Tibial artery (tissue), 4 donors: ENCODE measurements at places on chromosomes 2 and 18.

DNA sequence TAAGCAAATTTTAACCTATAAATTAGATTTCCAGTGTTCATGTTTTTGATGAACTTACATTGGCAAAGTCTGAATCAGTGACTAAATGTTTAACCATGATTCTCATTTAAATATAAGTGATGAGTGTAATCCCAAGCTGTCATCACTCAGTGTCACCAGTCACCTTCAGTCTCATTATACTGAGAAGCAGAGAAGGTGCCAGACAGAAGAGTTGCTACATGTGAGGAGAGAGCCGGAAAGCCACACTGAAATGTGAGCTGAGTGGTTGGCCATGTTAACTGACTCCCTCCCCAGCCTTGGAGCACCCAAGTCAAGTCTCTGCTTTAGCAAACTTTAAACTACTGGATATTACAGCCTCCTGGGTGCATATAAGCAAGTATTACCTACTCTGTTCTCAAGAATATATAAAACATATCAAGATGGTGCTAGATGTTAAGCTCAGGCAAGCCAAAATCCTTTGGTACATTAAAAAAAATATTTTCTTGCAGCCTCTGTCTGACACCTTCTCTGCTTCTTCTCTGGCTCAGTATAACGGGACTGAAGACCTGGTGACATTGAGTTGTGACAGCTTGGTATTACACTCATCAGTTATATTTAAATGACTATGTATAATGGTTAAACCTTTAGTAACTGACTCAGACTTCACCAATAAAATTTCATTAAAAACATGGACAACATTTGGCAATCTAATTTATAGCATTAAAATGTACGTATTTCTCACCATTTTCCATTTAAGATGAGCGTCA is 75.8 kb upstream of the MAP3K20 start:
- no peak for DNase-seq

DNA sequence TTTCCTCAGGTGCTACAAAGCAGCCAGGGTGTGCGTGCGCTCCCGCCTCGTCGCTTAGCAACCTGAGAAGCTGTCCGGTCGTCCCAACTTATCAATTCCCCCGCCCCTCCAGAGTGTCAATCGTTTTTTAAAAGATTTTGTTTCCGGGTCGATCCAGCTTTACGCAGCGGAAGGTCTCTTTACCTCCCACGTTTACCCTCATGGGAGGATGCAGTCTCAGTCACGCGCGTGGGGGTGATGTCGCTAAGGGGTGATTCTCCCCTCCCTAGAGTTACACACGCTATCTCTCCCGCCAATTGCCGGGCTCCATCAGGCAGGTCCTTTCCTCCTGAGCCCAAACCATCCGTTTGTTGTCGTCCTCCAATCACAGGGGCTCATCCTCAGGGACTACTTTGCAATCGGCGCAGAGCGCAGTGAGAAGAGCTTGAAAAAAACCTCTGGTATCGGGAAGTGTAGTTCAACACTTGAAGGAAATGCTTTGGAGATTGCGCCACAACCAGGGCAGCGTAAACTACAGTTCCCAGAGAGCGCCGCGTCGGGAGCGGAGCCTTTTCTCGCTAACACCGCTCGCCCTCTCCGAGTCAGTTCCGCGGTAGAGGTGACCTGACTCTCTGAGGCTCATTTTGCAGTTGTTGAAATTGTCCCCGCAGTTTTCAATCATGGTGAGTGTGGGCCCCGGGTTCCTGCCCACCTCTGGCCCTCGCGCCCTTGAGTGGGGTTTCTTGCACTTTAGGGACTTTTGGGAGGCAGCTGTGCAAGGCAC is at the start of the genes MDH1 and WDPCP:
Gene MDH1 (plus strand): TSS at position 579 of the 763 bp plus-strand sequence. CDS start 81 bp downstream, at position 660.
Gene WDPCP (minus strand): TSS at position 93 of the 763 bp plus-strand sequence. CDS start 206 bp downstream, outside the sequence.
- peak; percentile 98 for DNase-seq

DNA sequence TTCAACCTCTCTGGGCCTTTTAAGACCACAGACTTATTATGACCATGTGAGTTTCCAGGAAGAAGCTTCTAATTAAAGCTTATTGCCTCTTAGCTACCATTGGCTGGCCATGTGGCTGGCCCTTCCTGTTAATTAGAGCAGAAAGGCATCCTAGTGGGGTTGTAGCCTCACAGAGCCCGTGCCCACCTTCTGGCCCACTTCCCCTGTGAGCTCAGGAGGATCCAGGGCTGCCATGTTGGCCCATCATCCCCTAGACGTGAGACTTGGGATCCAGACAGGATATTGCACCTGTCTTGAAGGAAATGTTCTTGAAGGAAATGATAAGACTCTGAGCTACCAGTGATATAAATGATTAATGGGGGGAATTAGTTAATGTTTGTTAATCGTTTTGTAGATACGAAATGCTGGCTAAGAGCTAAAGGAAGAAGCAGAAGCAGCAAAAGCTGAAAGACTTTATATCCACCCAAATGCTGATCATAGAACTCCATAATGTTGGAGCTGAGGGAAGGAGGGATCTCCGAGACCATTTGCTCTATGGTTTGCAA is 255.4 kb downstream of the CLIP4 start:
- DNase-seq = no peak

DNA sequence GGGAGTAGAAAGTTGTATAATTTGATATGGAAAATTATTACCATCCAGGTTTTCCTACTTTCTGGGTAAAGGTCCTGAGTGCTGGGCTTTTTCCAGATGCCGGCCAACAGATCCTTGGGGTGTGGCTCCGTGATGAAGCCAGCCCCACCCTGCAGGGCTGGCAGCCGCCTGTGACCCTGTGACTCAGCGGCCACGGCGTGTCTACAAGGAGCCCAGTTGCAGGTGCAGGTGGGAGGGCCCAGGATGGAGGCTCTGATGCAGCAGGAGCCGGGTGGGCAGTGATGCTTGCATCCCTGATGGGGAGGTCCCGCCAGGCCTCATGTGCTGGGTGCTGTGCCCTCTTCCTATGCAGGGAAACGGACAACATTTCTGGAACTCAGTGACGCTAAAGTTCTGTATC is 96.0 kb upstream of the ALKAL2 start:
- DNase-seq = no peak

GRCh38 chr18:53752781-53753367 is 471.6 kb downstream of the MBD2 start:
- no peak for DNase-seq

GRCh38 chr2:230956827-230957755 is 32.0 kb upstream of the GPR55 start:
- peak; percentile 39 for DNase-seq

GRCh38 chr2:18483896-18484295 is 76.6 kb downstream of the RDH14 start:
- peak; percentile 39 for DNase-seq

DNA sequence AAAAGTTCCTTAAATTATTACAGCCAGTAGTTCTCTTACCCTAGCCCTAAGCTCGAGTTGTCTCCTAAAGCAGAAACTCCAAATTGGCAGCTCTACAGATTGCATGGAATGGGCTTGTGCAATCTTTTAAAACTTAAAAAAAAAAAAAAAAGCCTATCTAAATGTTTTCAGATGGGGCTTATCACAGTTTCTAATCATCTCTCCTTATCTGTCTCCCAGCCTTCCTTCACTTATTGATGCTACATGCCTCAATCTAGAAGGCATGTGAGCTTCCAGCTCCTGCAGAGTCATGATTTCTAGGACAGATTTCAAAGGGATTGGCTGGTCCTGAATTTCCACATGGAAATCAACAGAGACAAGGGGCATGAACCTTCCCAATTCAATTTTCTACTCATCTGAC is 33.1 kb upstream of the PELI1 start:
- no peak for DNase-seq

GRCh38 chr2:47070155-47070919 is 84.8 kb downstream of the STPG4 start:
- DNase-seq = no peak

DNA sequence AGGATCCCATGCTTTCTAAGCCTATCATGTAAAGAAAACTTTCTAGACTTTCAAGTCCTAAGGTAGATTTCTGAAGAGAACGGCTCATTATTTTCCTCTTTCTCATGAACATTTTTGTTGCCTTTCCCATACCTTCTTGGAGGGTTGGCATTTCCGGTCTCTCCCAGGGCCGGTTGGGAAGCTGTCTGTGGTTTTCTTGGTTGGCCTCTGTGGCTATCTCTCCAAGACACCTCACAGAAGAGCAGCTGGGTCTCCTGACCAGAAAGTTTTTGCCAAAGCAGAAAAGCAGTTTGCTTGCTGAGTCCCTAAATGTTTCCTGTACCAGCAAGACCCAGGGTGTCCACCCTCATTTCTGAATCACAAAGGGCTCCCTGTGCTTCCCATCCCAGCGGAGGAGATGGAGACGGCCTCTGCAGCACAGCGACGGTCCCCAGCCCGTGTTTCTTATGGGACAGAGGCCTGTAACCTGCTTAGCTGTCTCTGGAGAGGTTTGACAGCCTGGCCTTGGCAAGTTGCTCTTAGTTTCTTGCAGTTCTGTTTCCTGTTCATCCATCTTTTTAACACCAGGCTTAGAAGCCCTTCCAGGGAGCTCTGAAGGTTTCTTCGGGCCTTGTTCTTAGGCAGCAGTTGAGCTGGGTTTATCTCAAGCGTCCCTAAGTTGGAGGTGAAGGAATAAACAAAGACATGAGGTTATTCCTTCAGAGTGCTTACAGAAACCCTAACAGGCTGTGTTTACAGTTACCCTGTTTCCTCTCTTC is 39.8 kb downstream of the GREB1 start:
- DNase-seq = no peak

DNA sequence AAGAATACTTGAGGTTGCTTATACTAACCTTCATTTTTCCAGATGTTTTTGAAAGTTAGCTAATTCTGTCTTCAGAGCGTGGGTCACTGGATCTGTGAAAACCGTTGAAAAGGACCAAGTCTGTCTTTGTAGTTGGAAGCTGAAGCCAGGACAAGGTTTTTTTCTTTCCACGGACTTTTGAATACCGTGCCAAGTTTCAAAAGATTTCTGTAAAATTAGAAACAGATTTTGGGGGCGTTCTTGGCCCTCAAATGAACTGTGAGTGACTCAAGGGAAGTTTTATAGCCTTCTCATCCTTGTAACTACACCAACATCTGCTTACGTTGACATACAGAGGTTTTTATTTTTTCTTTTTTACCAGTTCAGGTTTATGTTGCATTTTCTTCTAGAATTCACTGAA is at the start of gene FAP:
Gene FAP (minus strand): TSS at position 152 of the 400 bp plus-strand sequence. CDS start 118 bp downstream, at position 34.
- DNase-seq = peak; percentile 31

- DNase-seq = no peak
Measured at GRCh38 chr2:204197336-204198005, 260.9 kb downstream of the ICOS start.

DNA sequence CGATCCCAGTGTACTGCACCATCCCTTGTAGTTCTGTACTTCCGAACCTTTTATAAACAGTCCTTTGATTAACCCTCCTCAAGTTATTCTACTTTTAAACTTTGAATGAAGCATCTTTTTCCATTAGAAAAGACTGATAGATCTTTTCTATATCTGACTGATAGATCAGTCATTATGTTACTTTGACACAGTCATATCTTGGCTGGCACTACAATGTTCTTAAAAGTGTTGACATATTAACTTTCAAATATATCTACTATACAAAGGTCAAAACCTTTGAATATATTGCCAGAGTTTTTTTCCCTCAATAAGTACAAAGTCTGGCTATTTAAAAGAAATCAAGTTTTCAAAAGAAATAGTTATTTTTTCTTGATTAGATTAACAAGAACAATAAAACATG is 35.4 kb upstream of the NABP1 start:
- DNase-seq = no peak

GRCh38 chr2:16268301-16269000 is 328.1 kb downstream of the MYCN start:
- DNase-seq = no peak

DNA sequence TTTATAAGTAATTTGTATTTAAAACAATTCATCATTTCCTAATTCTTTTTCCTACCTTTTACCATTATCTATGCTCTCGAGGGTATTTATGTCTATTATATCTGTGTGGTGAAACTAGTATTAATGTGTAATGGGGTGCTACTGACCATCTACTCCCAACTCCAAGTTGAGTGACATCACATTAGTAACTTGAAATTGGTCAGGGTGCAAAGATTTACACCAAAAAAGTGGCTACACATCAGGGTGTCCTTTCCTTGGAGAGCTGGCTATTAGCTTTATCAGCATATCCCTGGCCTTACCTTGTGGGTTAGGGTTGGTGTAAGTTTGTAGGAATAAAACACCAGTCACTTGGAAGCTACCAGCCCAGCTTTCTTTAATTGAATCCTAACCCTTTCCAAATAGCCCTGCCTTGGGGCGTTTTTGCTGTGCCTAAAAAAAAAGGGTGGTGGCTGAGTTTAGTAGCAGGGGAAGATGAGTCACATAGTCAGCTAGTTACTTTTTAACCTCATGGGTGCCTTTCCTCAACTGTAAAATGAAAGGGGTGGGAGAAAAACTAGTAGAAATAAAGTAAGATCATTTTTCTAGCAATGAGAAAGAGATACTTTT is 14.0 kb downstream of the ANXA4 start:
- DNase-seq = peak; percentile 57

DNA sequence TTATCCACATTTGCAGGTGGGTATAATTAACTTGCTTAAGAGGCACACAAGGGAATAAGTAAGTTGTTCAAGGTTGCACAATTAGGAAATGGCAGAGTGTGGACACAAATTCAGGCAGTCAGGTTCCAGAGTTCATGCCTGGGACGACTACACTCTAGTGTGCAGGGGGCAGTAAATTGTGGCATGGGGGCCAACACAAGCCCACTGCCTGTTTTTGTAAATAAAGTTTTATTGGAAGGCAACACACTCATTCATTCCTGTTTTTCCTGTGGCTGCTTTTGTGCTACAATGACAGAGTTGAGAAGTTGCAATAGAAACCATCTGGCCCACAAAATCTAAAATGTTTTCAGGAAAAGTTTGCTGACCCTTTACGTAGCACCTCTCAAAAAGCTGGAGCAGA is 41.4 kb downstream of the XDH start:
- no peak for DNase-seq

GRCh38 chr2:235663875-235664274 is 170.0 kb downstream of the AGAP1 start:
- DNase-seq = no peak

- DNase-seq = no peak
Measured at GRCh38 chr2:127705391-127706065, 4.2 kb downstream of the SFT2D3 start.

- no peak for DNase-seq
Measured at GRCh38 chr2:129751409-129751808, 228.1 kb upstream of the RAB6C start.

DNA sequence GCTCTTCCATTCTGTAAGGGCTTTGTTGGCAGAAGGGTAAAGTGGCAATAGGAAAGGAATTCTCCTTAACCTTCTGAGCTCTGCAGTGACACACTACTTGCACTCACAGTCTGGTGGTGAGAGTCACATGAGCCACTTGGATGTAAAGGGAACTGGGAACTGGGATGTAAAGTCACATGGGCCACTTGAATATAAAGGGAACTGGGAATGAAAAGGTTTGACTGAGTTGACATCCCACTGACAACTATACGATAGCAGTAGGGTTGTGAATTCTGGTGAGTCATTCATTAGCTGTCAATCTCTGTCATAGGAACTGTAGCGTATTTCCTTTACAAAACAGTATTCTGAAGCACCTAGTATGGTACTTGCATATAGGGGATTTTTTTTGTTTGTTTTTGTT is 5.5 kb downstream of the RPE start:
- peak; percentile 44 for DNase-seq

- no peak for DNase-seq
Measured at GRCh38 chr2:121239471-121239870, 45.5 kb downstream of the TFCP2L1 start.
